ENCODE measurements at places on chromosomes 3 and 15. TPM values are rescaled to one million over a fixed set of nuclear protein-coding genes. Genes with fewer than 3 reads are reported as not detected.

The TEX9 gene
- 7.8 TPM for total RNA-seq

The LRIG1 gene
- 13.9 TPM for total RNA-seq

The GABRB3 gene
- 1.4 TPM for total RNA-seq

The GOLGA8N gene
- 11.6 TPM for total RNA-seq

The IL20RB gene
- total RNA-seq: 0.39 TPM

The DLEC1 gene
- total RNA-seq: 2.3 TPM

All from spleen (tissue), 13 donors.